ENCODE measurements at places on chromosomes 11 and 22. TPM values are rescaled to one million over a fixed set of nuclear protein-coding genes. Genes with fewer than 3 reads are reported as not detected.

Gene TUBA8
- 0.61 TPM for total RNA-seq

Gene OOSP1
- total RNA-seq = not detected

Gene HBG2
- total RNA-seq = not detected

- no peak for DNase-seq
Measured at GRCh38 chr11:92752122-92752521, 217.3 kb upstream of the MTNR1B start.

DNA sequence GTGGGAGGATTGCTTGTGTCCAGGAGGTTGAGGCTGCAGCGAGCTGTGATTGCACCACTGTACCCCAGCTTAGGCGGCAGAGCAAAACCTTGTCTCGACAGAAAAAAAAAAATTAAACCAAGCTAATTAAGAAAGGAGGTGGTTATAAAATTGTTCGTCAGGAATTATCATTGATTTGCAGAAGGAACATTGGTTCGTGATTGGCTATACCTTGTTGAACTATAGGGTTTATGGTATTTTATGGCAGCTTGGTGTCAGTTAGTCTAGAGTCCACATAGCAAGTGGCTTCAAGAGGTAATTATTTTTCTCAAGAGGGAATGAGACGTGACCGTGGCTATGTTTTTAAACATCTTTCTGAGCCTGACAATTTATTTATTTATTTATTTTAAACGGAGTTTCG lies 11.5 kb upstream of the TMEM216 start:
- no peak for DNase-seq

DNA sequence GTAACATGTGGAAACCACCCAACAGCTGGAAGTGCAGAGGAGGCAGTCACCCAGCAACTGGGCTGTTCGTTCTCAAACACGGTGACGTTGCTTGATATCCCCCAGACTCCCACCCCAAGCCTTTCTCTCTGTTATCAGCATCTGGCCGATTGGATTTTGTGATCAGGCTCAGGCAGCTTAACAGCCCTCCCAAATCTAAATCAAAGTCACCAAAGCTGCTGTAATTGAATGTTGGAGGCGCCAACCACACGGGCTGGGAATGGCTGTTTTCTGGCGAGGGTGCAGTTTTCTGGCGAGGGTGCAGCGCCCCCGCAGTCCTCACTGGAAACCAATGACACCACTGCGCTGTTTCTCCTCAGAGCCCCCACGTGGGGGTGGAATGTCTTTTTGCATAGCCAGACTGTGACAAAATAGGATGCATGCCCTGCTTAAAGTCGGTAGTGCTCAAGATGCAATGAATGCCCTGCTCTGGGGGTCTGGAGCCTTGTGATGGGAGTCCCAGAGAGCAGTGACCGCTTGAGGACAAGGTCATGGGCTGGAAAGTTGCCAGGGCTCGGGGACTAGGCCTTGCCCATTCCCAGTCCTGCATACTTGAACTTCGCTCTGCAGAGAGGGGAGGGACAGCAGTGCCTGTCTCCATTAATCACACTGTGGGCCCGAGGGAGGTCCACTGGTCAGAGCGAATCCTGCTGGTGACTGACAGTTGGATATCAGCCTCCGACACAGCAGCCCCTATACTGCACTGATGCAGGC lies 105.3 kb downstream of the MORC2 start:
- DNase-seq = no peak

DNA sequence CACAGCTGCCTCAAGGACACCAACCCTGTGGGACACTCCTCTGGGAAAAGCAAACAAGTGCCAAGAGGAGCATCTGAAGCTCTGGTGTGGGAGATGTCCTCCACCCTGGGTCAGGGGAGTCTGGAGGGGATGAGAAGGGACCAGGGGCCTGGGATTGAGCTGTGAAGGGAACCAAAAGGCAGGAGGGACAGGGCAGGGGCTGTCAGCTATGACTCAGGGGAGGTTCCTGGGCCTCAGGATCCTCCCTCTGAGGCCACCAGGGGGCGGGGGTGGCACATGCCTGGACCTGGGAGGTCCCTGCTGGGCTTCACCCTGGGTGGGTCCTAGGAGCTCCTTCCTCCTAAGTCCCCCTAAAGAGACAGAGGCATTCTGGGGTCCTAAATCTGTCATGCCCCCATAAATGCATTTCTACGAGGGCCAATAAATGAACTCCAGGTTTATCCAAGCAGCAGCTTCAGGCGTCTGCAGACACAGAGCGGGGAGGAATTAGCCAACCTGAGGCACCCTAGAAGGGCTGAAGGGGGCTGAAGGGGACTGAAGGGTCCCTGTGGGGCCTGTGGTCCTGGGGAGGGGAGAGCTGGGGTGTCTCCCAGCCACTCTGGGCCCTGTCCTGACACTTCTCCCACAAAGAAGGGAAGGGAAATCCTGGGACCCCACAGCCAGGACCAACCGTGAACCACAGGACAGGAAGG lies 31.9 kb upstream of the IGLL5 start:
- DNase-seq = peak; percentile 53

- DNase-seq = no peak
Measured at GRCh38 chr11:34997952-34998528, 81.6 kb downstream of the PDHX start.

- no peak for DNase-seq
Measured at GRCh38 chr11:63635762-63636465, 21.7 kb upstream of the PLAAT3 start.

- peak; percentile 57 for DNase-seq
Measured at GRCh38 chr11:122882857-122883645, 492 bp downstream of the JHY start.

Data from upper lobe of left lung (tissue), 6 donors.